ENCODE measurements at places on chromosomes 16 and 17. TPM values are rescaled to one million over a fixed set of nuclear protein-coding genes. Genes with fewer than 3 reads are reported as not detected.

The ACSM2A gene
- total RNA-seq, result 0.26 TPM

The ZNF469 gene
- 0.26 TPM for total RNA-seq

The RNF167 gene
- total RNA-seq, result 226 TPM

The PRR15L gene
- not detected for total RNA-seq

The HOXB9 gene
- total RNA-seq, result 8.4 TPM

The C1QTNF1 gene
- total RNA-seq, result not detected

The ST6GALNAC1 gene
- total RNA-seq, result not detected

The PROCA1 gene
- 9.0 TPM for total RNA-seq

The SLC47A1 gene
- 0.19 TPM for total RNA-seq

The GPR142 gene
- total RNA-seq, result not detected

The CDH5 gene
- not detected for total RNA-seq

The FSCN2 gene
- 0.41 TPM for total RNA-seq

The LRRC37A gene
- 8.0 TPM for total RNA-seq

The KRTAP16-1 gene
- not detected for total RNA-seq

The HBM gene
- total RNA-seq, result not detected

The MPHOSPH6 gene
- total RNA-seq, result 32.1 TPM

The NPTX1 gene
- 8.0 TPM for total RNA-seq

The LHX1 gene
- not detected for total RNA-seq

The KRTAP2-2 gene
- total RNA-seq, result not detected

The RAB34 gene
- total RNA-seq, result 5.6 TPM
